ENCODE measurements at places on chromosomes 1 and 21.

- DNase-seq, result no peak
Observed at GRCh38 chr21:35646606-35647005, 413.7 kb downstream of the SETD4 start.

- DNase-seq, result no peak
Observed at GRCh38 chr1:208475951-208476845, 232.0 kb upstream of the PLXNA2 start.

DNA sequence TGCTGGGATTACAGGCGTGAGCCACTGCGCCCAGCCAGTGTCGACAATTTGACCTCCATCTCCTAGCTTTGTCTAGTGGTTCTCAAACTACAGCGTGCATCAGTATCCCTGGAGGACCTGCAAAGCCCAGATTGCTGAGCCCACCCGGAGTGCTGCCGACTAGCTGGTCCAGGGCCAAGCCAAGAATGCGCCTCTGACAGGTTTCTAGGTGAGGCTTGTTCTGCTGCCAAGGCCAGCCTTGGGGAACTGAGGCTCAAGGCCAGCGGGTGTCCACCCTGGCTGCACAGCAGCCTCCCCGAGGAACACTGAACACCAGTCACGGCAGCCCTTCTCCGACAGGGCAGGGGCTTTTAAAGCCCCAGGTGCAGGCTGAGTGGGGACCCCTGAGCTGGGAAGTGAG, 9.8 kb upstream of the PTTG1IP start:
- no peak for DNase-seq

DNA sequence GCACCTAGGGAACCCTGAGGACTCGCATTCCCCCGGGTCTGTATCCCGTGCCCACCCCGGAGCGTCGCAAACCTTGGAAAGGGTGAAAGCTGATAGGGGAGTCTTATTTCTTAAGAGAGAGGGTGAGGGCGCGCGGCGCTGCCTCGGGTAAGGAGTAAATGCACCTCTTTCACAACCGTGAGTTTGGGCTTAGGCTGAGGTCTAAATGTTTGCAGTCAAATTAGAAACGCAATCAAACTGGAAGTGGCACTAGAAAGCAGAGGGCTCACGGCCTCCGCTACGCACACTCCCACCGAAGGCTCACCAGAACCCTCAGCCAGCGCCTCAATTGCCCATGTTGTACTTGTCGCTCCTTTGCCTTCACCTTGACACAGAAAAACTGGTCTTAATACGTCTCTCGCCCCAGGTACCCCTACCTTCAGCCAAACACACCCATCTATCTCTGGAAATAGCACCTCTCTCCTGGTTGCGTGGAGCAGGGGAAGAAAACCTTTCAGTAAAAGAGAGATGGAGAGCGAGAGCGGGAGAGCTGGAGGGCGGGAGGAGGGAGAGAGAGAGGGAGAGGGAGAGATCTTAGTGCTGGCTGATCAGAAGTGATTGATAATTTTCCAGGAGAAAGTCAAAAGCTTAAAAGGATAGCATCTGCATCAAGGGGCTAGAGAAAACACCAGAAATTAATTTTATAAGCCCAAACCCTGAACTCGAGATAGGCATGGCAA, 1.7 kb upstream of the HLX start:
- DNase-seq, result no peak

- DNase-seq, result no peak
Observed at GRCh38 chr1:113147073-113147625, 74.2 kb downstream of the LRIG2 start.

- peak; percentile 80 for DNase-seq
Observed at GRCh38 chr1:178501705-178502329, 5.1 kb upstream of the CLEC20A start.

- no peak for DNase-seq
Observed at GRCh38 chr1:215114154-215114933, 31.8 kb downstream of the KCNK2 start.

All from NCI-H1048 (cell line).